ENCODE measurements at places on chromosomes 13 and 19.

DNA sequence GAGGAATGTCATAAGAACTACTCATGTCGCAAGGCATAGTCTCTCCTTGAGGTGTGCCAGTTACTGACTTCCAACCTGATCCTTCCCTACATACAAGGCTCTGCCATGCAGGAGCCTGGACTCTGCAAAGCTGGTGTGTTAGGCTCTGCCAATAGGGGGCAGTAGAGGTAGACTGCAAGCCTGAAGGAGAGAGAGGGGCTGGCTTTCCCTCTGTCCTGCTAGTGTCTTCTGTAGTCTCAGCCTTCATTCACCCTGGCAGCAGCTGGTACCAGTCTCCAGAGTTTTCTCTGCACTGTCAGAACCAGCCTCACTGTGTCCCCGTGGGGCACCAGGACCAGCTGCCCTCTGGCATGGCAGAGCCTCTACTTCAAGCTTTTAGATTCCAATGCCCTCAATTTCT lies 14.5 kb downstream of the SHISA2 start:
- DNase-seq, result peak; percentile 43

GRCh38 chr13:96982672-96983071 lies 11.6 kb downstream of the OXGR1 start:
- DNase-seq, result no peak

DNA sequence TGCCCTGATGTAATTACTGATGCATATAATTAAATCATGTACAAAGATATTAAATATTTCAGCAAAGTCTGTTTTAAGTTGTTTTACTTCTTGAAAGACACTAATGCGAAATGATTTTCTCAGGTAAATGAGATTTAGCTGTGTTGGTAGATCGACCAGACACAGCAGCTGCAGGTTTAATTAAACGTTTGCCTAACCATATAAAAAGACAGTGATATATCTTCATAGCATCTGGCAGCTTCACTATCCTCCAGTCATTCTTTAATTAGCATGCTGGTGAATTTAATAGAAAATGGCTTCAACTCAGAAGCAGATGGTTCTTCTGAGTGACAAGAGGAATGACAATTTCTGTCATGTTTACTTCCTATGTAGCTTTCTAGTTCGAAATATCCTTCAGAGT lies 69.3 kb downstream of the NHLRC3 start:
- DNase-seq, result no peak

DNA sequence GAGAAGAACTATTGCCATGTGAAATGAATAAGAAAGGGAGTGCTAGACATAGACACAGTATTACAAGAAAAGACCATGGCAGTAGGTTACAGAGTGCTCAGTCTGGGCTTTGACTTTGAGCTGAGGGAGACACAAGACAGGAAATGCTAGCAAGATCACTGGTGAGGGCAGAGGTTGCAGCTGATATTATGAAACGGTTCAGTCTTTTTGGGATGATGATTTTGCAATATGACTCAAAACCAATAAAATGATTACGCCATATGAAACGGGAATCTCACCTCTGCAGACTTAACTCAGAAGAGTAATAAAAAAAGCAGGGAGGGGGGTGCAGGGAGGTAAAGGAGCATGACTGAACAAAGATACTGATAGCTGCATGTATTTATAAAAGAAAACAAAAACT lies 123.1 kb downstream of the RBM26 start:
- no peak for DNase-seq

- no peak for DNase-seq
Measured at GRCh38 chr13:19860884-19861655, 2.4 kb downstream of the ZMYM5 start.

GRCh38 chr19:44846455-44847143 lies 502 bp downstream of the NECTIN2 start:
- DNase-seq, result peak; percentile 37

DNA sequence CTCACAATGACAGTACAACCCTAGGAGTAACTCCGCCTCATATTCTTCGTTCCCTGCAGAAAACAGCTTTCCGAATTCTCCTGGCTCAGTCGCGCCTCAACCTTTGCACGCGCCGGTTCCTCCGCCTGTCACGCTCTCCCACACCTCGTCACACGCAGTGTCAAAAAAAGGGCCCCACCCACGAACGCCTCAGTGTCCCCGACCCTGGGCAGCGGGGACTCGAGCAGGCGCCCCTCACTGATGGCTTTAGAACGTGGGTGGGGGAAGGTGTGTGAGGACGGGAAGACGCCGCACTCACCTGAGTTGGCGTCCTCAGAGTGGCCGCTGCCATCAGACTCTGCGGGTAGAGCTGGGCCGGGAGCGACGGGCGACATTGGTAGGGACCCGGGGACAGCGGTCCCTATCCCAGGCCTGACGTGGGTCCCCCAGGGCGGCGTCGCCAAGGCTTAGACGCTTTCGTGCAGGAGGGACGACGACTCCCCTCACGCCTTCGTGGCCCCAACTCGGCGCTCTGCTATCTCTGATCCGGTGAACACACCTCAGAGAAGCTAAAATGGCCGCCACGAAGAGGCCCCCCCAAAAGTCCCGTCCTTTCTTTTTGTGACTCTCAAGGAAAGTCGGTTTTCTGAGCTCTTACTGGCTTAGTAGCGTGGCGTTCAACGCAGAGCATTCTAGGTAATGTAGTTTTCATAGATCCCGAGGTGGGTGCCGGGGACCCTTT lies at the start of gene ZNF154:
Gene ZNF154 (minus strand): TSS at position 564 of the 721 bp plus-strand sequence. CDS start 233 bp downstream, at position 331.
- DNase-seq, result peak; percentile 58

Data from neural crest cell (in vitro differentiated cells).